Astrocyte of the spinal cord (primary cell): ENCODE measurements at places on chromosomes 11 and 22.
A peak's percentile ranks its signal among the peaks of the same experiment; 100 is the strongest.

GRCh38 chr22:42069801-42070516 is 653 bp downstream of the NAGA start:
- DNase-seq: peak; percentile 7

DNA sequence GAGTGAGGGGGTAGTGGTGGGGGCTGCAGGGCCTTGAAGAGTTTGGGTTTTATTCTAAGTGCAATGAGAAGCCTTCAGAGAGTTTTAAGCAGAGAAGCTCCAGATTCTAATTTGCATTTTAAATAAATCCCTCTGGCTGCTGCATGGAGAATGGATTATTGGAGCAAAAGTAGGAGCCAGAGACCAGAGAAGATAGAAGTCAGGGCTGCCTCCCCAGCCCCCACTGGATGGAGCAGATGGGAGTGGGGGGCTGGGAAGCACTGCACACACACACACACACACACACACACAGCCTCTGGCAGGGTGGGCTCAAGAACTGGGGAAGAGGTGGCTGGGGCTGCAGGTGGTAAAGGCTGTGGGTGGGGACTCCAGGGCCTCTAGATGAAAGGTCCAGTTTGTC is 75.6 kb downstream of the TSPAN18 start:
- no peak for DNase-seq

GRCh38 chr22:21661991-21662390 is 3.8 kb upstream of the PPIL2 start:
- DNase-seq: no peak

GRCh38 chr11:61004761-61005181 is 33.3 kb downstream of the CD6 start:
- peak; percentile 14 for DNase-seq

GRCh38 chr22:38172832-38173640 is 8.6 kb downstream of the PLA2G6 start:
- peak; percentile 52 for DNase-seq

DNA sequence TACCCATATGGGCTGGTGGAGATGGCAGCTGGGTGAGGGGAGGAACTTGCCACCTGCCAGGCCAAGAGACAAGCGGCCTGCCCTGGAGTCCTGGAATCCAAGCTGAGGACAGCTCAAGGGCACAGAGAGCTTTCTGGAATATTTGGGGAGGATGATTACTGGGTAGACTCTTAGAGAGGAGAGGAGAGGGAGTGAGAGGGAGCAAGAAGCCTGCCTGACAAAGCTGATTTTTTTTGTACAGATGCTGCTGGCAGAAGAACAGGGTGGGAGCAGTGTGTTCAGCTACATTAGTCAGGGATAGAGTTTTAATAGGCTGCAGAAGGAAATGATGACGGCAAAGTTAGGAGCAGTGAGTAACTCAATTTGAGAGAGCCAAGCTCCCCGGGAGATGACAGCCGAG is 299.3 kb downstream of the NXPE2 start:
- no peak for DNase-seq

DNA sequence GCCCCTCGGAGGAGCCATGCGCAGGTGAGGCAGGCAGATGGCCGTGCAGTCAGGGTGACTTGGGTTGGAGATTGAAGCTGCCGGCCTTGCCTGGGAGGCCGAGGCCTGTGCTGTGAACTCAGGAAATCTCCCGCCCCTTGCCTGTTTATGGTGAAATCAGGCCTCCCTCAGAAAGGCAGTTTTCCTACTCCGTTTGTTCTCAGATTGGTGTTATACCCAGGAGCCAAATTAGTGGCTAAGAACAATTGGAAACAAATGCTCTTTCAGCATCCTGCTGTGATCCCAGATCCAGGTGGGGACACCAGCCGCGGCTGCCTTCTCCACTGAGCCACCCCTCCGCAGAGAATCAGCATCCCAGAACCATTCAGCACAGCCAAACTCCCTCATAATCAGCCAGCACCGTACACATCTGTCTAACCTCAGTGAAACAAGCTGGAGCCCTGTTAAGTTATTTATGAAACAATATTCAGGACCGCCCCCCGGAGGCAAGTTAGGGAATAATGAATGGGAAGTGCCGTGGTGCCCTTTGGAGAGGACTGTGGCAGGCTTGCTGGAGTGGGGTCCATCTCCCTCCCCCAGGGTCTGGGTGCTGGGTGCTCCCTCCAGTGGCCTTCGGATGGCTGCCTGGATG is 60.0 kb downstream of the PKNOX2 start:
- DNase-seq: peak; percentile 19

DNA sequence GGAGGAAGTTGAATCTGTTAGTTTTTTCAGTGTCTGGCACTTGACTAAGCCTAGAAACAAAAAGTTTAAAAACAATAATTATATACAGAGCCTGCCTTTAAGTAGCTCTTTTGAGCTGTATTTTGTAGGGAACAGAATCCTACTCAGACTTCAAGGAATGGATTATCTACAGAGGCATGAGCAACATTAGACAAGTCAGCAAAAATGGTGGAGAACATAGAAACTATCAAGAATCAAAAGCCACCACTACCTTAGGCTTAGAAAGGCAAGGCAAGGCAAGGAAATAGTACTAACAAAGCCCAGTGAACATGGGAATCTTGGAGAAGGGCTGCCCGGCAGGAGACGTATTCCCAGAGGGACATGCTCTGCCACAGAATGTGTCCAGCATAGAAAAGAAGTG is 353.6 kb upstream of the FAT3 start:
- no peak for DNase-seq

DNA sequence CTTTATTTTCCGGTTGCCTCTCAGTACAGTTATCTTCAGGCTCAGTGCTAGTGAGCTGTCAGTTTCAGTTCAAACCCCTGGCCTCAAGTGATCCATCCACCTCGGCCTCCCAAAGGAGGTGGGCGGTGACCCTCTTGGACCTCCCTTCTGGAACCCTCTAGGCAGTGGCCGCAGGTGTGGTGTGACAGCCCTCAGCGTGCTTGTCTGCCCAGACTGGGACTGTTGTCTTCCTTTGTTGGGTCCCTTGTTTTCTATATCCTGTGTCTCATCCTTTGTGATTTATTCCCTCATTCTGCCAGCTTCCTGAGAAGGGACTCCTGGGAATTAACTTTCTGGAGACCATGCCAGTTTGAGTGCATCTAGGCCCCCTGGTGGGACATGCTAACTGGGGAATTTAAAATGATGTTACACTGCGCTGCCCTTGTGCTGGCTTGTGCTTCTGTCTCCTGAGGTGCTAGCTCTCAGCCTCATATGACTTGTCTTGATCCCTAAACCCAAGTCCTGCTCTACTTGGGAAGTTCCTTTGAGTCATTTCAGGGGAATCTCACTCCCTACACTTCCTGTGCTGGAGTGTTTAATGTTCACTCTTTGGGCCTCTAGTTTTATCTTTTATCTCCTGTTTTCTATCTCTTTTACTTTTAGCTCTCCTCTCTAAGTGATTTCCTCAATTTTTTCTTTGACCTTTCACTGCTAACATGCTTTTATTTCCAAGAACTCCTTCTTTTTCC is 19.4 kb downstream of the MED15 start:
- peak; percentile 70 for DNase-seq

GRCh38 chr11:68408512-68408911 is 52.0 kb upstream of the PPP6R3 start:
- no peak for DNase-seq

DNA sequence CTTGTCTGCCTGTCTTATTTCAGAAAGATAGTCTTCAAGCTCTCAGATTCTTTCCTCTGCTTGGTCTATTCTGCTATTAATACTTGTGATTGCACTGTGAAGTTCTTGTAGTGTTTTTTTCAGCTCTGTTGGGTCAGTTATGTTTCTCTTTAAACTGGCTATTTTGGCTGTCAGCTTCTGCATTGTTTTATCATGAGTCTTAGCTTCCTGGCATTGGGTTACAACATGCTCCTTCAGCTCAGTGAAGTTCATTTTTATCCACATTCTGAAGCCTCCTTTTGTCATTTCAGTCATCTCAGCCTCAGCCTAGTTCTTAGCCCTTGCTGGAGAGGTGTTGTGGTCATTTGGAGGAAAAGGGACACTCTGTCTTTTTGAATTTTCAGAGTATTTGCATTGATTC is 15.5 kb upstream of the DEPDC7 start:
- peak; percentile 84 for DNase-seq

DNA sequence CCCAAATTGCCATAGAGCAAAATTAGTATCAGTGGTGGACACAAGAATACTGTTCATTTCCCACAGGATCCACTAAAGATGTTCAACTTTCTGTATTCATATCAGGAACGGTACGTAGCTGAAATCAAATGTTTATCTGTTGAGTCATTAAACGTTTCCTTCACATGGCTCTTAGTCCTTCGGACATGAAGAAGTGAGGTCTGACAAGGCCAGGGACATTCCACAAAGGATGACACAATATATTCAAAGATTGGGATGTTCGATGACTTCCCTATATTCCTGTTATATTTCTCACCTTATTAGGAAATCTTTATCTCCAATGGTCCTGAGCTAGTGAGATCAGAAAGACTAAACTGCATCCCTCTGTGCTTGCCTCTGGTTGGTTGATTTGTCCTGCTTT is 129.0 kb downstream of the ETS1 start:
- peak; percentile 84 for DNase-seq
